Skin of body (tissue), 3 donors: ENCODE measurements at places on chromosomes 3 and 15.
A peak's percentile ranks its signal among the peaks of the same experiment; 100 is the strongest.

DNA sequence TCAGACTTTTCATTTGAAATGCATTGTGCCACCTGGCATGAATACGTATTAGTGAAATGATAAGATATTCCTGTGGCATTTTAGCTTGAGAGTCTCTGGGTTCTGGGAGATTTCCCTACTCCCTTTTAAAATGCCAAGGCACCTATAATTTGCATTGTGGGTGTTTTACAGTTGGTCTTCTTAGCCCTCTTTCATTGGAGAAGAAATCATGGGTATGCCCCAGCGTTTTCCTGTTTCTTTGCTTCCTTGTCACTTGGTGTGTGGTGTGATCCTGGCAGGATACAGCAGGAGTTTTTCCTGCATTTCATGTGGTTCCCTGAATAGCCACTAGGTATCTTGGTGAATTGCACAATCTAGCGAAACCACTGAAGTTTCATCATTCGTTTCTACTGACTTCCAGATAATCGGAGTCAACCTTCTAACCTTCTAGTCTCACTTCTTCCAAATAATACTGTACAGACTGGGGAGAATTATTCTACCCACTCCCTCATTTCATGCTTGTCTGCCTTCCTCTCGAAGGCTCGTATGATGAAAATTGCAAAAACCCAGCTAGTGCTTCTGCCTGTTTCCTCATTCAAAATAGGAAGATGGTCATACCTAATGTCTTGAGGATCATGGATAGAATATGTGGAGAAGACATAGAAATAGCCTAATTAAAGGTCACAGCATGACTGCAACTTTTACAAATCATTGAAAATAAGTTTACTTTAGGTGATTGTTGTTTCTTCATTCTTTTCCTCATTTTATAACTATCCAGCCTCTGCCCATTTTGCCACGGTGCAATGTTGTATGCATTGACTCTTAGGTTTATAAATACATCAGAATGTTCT, 2.6 kb downstream of the BHLHE40 start:
- DNase-seq, result no peak

DNA sequence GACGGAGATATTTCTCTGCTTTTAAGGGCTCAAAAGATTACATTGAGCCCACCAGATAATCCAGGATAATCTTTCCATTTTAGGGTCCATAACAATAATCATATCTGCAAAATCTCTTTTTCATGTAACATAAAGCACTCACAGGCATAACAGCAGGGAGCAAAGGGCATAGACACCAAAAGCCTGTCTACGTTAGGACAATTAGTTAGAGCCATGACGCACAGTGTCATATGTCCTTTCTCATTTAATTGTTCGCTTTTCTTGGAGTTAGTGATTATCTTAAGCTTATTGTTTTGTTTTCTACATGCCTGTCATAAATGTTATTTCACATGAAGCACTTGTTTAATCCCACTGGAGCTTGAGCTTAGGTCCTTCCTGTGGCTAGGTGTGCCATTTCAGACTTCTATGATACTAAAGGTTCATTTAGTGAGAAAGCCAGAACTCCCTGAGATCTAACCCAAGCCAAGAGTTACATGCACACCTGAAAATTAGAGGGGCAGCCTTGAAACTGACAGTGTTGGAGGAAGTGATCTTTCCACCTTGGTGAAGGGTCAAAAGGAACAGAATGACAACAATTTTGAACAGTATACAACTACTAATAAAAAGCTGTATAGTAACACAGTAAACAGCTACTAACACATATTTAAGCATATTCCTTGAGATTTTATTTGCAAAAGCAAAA, 11.7 kb upstream of the HHATL start:
- no peak for DNase-seq

DNA sequence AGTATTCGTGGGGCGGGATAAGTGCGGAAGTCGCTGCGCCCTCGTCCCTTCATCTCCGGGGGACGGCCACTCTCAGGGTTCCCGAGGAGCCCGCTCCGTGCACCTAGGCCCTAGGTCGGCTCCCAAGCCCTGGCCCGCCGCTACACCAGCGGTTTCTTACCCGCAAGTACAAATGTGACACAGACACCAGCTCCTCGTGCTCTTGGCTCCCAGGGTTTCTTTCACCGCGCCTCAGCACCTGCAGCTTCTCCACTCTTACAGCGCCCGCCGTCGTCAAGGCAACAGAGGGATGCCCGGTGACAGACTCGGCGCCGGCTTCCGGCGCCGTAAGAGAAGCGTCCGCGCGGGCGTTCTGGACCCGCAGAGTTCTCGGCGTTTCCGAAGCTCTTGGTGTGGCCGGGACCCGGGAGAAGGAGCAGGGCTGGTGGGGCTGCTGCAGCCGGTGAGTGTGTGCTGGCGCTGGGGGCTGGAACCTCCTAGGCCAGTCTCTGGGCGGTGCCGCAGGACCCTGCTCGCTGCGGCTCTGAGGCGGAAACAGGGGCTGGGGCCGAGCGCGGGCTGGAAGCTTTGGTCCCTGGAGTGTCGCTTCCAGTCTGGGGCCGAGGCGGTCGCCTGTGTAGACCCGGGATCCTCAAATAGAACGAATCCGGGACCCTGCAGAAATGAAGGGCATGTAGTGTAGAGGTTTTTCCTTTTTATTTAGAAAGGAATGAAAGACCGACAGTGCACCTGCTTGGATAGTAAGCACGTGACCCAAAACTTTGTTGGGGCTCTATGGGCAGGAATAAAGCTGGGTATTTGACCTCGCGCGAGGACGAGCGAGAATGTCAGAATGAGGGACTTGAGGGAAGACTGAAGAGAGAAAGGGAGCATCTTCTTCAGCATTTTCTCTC, 155.4 kb upstream of the GOLGA6L4 start:
- no peak for DNase-seq

DNA sequence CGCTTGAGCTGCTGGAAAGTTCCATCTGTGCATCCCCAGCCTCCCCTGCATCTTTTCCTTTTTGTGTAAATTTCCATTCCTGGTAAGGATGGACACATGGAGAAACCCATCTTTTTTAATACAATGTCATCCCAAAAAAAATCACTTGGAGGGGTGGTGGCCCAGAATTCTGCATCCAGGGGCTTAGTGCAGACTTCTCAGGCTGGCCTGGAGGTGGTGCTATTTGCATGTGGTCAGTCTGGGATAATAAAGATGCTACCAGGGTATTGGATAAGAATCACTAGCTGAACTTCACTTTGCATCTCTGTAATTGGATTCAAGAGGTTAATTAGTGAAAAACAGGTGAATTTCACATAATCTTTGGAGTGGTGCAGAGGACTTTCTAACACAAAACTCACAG, 1.8 kb upstream of the ZSCAN2 start:
- DNase-seq, result peak; percentile 44

- peak; percentile 17 for DNase-seq
Measured at GRCh38 chr15:51349156-51349844, 7.8 kb downstream of the GLDN start.

DNA sequence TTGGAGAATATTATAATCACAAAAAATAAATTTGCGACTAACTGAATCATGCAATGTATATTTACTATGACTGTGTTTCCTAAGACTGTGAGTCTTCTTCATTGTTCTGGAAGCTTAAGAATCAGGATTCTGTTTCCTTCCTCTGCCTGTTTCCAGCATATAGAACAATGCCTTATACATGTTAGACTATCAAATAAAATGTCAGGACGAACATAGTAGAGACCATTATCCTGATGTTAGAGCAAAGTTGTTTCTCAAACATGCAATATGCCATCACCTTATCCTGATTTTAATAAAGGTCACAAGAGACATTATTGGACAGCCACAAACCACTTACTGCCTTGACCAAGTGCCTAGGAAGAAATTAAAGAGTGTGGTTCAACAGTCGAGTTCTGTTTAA, 457.4 kb upstream of the AGTR1 start:
- no peak for DNase-seq

- DNase-seq, result no peak
Measured at GRCh38 chr15:86494475-86494874, 414.8 kb downstream of the AGBL1 start.

- DNase-seq, result no peak
Measured at GRCh38 chr3:187040516-187041361, 98.6 kb downstream of the RPL39L start.

GRCh38 chr3:25287291-25287884, 140.7 kb upstream of the RARB start:
- no peak for DNase-seq

- DNase-seq, result no peak
Measured at GRCh38 chr3:171704814-171705213, 105.5 kb downstream of the PLD1 start.

DNA sequence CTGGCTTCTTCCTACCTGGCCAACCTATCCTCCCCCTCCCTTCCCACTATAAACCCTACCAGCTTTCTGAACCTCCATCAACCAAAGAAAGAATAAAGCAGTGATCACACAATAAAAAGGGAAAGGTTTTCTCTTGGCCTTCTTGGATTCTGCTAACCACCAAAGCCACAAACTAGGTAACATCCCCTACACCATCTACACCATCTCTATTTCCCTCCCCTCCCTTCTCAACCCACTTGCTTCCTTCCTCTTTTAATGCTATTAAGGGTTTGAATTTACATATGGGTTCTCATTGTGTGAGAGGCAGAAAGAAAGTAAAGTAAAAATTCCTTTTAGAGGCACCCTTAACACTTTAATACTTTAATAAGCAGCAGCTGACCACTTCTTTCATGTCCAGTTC, 25.8 kb upstream of the RSL24D1 start:
- no peak for DNase-seq

DNA sequence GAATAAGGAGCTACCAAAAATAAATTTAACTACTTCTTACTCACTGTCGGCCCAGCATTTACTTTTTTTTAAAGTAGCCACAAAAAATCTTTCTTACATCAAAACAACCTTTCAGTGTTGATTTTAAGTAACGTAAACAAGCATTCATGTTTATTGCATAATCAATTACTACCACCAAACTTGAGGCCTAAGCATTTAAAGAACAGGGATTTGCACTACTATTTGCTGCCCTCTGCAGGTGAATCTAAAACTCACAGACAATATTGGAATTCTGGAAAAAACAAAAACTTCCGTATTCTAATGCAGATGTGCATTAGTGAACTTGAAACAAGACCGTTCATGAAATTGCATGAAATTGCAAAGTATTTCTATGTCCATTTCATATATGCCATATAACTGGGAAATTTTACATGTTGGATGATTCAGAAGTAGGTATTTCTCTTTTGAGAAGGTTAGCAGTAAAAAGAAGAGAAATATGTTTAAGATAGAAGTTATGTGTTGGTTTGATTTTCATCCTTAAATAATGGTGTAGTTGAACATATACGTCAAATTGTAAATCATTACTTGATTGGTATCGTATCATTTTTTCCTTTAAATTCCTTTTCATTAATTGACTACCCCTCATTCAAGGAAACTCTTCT, 55.6 kb downstream of the CGGBP1 start:
- peak; percentile 14 for DNase-seq

DNA sequence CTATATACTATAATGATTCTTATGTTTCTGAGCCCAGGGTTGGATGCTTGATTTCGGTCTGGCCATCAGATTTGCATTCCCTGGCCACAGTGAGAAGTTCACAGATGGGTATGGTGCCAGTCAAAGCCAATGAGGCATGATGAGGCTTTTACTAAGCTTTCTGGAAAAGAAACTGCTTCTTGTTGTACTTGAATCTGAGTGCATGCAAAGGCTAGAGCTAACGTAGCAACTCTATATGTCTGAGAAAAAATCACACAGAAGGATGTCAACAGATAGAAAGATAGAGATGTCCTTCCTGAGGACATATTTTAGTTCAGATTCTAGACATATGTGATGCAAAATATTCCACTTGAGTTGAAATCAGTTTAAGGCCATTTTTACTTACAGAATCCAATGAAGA, 608.1 kb downstream of the ROBO1 start:
- no peak for DNase-seq

- DNase-seq, result no peak
Measured at GRCh38 chr3:43784640-43785011, 93.9 kb downstream of the ABHD5 start.

DNA sequence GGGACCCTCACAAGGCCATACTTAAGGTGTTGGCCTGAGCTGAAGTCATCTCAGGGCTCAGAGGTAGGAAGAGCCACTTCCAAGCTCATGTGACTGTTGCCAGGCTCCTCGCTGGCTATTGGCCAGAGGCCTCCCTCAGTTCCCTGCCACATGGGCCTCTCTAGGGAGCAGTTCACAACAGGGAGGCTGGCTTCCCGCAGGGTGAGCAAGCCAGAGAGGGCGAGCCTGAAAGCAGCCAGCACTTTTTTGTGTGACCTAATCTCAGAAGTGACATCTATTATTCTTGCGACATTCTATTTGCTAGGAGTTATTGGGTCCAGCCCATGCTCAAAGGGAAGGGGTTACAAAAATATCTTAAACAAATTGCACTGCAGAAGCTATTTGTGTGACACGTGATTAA, 201.4 kb downstream of the SSR3 start:
- no peak for DNase-seq

DNA sequence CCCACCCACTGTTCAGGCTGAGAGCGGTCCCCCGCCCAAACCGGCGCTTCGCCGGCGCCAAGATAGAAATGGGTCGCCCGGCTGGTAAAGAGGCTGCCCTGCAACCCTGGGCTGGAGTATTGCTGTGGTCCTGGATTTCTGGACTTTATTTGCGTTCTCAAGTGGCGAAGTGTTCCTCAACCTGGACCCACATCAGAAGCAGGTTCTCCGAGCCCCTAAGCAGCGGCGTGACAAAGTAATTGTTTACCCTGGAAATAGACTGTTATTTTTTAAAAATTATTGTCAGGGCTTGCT, 481 bp upstream of the DYNC1LI1 start:
- DNase-seq, result no peak

DNA sequence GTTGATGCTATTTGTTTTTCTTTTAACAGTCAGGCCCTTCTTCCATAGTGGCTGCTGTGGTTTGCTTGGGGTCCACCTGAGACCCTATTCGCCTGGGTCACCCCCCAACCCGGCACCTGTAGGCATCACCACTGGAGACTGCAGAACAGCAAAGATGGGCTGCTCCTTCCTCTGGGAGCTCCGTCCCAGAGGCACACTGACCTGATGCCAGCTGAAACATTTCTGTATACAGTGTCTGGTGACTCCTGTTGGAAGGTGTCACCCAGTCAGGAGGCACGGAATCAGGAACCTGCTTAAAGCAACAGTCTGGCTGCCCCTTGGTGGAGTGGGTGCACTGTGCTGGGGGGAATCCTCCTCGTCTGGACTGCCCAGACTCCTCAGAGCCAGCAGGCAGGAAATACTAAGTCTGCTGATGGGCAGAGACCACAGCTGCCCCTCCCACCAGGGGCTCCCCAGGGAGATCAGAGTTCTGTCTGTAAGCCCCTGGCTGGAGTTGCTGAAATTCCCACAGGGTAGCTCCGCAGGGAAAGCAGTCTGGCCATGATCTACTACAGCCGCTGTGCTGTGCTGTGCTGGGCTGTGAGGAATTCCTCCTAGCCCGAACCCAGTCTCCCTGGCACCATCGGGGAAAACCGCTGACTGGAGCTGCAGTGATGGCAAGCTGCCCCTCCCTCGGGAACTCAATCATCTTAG, 248.2 kb downstream of the TBC1D5 start:
- DNase-seq, result no peak

DNA sequence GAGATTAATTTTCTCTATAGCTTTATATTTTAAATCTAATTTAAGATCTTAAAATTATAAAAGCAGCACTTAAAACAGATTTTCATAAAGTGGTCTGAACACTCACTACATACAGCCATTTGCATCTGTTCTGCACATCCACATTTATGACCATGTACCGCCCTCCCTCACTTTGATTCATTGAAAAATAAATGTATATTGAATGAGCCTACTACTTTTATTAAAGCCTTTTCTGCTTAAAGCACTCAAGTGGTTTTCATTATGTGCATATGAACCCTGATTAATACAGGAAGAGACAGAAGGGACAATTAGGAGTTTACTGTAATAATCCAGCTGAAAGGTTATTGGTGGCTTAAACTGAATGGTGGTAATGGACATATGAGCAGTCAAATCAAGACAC, 129.4 kb downstream of the DLG1 start:
- DNase-seq, result no peak

GRCh38 chr3:12255393-12255792, 33.5 kb upstream of the PPARG start:
- no peak for DNase-seq
